NCI-H2081 (cell line): ENCODE measurements at places on chromosomes 6 and 20.

GRCh38 chr6:23340271-23340670 is 770.9 kb downstream of the HDGFL1 start:
- DNase-seq: no peak

DNA sequence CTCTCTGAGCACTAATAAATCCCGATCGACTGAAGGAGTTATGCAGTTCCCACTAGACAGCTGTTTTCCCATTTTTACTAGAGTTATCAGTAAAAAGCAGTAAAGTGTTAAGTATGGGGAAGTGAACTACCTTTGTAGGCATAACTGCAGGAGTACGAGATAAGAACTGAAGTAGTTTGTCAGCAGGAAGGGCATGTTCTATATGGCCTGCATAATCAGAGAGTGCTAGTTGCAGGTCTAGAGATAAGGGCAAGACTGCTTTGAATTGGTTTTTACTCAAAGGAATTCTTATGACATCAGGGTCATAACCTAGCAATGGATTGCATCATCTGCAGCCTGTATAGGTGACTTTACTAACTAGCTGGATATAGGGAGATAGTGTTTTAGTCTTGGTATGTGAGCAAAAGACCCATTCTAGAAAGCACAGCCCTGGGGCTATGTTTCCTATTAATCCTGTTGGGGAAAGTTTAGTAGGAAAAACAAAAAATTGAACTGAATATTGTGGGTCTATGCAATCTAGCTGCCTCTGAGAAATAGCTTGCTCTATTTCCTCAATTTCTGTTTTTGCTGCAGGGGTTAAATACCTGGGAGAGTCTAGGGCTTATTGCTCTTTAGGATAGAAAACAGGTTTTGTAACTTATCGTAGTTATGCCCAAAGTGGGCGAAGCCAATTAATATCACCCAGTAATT is 22.6 kb upstream of the CRISP1 start:
- DNase-seq: no peak

GRCh38 chr6:150072201-150072600 is 3.3 kb upstream of the ULBP3 start:
- no peak for DNase-seq

DNA sequence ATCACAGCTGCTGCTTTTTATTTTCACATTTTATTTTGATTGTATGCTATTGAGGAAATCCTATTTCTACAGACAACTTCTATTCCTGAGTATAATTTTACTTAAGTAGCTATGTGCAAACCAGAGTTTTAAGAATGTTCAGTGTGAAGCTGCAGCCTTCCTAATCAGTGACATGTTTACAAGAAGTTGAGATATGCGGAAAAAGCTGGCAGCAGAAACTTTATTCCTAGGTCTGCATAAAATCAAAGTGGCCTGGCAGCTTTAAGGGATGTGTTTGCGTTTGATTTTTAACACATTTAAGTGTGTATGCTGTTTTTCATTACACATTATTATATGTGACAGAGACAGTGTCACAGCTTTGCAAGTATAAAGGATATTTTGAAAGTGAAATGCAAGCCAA is 26.3 kb downstream of the MAPK14 start:
- no peak for DNase-seq

DNA sequence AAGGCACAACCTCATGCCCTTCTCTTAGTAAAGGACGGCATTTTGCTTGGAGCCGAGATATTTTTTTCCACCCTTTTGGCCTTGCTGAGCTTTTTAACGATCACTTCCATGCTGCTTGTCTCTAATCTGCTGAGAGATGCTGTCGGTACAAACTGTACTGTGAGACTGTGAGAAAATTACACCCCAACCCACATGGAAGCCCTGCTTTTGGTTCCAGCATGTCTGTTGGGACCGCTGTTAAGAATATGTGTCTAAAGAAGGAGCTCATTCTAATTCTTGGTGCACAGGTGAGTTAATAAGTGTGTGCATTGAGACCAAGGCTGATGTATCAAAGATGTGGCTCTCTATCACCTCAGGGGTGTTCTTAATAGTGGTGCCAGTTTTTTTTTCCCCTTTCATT is 304.5 kb upstream of the MAP3K7 start:
- no peak for DNase-seq

DNA sequence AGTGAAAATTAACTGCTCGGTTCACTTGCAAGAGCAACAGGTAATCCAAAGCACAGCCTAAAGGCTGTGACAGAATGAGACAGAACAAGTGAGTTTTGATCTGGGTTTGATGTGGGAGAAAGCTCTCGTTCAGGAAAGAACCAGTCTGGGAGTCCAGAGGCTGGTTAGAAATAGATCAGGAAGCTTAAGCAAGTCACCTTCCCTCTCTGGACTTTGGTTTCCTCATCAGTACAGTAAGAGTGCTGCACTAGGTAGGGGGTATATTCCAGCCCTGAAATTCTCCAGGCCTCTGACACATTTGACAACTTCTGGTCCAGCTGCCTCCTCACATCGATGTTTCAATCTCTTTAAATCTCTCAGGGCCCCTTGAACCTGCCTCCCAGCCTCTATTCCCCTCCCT is 33.7 kb upstream of the MDGA1 start:
- DNase-seq: no peak
